Frontal cortex (tissue), 4 donors: ENCODE measurements at places on chromosomes 5 and 9. TPM values are rescaled to one million over a fixed set of nuclear protein-coding genes. Genes with fewer than 3 reads are reported as not detected.

Gene PKD2L2
- total RNA-seq: not detected

Gene NR2F1
- total RNA-seq: 53.8 TPM

Gene OTP
- not detected for total RNA-seq

Gene GRPEL2
- 64.4 TPM for total RNA-seq

Gene MOB3B
- 2.9 TPM for total RNA-seq

Gene C9orf50
- total RNA-seq: not detected

- DNase-seq: no peak
Observed at GRCh38 chr5:124905256-124906130, 159.1 kb upstream of the ZNF608 start.

GRCh38 chr5:100731768-100732167 lies 171.3 kb downstream of the ST8SIA4 start:
- no peak for DNase-seq

DNA sequence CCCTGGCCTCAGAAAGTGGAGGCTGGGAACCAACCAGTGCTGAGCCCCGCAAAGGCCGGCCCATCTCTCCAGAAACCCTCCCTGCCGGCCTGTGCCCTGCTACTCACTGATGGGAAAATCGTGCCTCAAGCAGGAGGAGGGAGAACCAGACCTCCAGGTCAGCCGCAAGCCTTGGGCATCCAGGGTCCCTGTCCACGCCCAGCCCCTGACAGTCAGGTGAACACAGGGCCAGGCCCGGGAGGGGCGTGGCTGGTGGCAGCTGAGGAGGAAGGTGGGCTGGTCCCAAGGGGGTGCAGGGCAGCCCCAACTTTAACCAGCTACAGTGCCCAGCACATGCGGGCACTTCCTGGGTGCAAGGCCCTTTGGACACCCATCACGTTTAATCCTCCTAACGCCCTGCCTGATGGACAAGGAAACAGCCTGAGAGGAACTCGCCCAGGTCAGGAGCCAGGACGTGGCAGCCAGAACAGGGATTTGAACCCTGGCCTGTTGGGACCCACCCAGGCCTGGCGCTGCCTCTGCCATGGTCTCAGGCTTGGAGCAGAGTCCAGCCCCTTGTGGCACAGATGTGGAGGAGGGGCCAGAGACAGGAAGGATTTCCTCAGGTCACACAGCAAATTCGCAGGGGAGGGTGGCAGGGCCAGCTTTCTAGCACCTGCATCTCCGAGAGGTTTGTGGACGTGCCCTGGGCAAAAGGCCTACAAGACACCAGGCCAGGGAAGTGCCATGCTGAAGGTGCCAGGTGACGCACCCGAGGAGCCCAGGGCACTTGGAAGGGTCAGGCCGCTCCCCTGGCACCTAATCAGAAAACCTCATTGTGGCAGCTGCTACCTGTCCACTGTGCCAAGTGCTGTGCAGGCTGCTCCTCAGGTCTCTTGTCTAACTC lies 4.5 kb downstream of the RALGDS start:
- DNase-seq: no peak

DNA sequence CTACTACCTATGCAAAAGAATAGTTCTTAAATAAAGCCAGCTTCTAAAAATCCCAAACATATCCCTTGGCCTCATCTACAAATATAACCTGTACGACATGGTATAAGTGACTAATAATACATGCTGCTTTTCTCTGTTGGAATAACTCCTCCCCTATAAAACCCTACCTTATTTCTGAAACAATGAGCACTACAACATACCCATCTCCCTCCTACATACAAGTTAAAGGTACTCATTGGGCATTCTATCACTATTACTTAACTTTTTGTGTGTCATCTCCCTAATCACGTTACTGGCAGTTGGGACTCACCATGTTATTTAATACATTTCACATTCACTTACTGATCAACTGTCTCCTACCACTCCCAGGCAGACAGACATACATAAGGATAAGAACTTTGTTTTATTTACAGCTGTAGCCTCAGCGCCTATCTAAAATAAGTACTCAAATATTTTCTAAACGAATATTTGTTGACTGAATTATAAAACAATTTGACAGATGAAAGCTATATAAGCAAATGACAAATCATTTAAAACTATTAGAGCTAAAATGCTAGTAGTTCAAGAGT lies 4.1 kb downstream of the CLK4 start:
- no peak for DNase-seq

DNA sequence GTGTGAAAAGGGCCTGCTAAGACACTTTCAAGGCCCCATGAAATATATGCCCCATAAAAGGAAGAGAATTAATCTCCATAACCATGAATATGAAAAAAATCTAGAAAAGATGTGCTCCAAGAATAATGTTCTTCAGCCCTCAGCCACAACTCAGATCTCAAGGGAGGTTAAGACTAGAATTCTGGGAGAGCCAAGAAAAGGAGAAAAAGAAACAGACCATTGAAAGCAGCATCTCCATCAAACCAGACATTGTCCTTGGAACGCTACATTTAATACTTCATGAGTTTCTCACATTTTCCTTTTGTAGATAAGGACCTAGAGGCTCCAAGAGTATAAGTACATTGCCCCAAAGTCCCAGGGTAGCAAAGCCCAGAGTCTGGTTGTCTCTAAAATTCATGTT lies 270.6 kb downstream of the DENND1A start:
- no peak for DNase-seq

DNA sequence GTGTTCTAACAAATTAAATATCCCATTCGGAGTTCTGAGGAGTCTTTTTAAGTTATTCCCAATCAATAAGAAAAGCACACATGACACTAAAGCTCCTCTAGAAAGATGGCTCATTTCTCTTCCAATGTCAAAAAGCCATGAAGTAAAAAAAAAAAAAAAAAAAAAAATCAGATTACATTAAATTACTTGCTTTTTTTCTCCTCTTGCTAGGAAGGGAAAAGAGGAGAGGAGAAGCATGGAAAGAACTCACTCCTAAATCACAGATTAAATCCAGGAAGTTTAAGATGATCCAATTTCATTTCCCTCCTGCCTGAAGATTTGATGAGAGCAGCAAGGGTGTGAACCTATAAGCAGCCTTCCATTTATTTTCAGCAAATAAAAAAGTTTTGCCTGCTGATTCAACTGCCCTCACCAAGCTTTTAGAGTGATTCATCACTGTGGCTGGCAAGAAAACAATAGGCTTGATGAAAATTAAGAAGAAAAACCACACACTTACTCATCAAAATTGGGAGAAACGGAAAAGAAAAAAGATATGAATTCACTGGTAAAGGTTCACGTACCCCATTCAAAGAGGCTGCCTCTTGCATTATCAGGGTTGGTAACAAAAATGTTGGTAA lies 19.7 kb downstream of the MYO10 start:
- DNase-seq: no peak

DNA sequence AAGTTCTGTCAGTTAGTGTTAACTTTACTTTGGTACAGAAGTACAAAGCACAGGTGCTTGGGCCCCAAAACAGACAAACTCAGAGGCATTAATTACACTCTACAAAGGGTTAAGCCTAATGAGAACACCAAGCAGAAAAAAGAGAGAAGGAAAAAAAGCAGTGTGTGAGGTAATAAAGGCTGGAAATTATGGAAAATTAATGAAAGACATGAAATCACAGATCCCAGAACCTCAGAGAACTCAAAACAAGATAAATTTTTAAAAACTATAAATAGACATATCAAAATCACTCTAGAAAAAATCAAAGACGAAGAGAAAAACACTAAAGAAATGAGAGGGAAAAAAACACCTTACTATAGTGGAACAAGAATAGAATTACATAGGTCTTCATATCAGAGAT lies 354.2 kb upstream of the ADAMTS16 start:
- DNase-seq: no peak

- no peak for DNase-seq
Observed at GRCh38 chr5:149860801-149861322, 83.7 kb downstream of the PDE6A start.

DNA sequence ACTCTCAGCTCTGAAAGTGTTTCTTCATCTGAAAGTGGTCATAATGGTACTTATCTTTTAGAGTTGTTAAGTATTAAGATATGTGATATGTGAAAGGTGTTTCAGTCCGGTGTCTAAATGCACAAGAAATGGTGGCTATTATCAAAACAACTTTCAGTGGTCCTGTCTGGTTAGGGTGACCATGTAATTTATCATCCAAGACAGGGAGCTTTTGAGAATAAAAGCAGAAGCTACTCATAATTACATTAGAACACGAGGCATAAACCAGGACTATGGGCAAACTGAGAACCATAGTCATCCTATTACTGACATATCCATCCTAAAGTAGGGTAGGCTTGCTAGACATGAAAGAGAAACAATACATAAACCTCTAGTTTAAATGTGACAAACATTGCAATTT lies 418.1 kb upstream of the SEMA6A start:
- DNase-seq: no peak

DNA sequence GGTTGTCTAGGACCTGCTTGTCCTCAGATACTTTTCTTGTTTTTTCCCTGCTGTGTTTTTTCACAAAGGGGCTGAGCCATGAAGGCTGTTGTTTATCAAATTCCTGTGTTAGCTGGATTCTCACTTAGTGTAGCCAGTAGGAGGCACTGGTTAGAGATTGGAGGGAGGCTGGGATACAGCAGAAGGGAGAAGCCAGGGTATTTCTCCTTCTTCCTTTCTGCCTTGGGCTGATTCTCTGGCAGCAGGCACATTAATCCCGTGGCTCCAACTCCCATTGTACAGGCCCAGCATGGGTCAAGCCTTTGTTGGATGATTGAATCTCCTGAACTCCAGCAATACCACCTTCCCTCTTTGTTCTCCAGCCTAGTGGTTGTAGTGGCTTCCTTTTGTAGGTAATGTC lies 46.4 kb upstream of the FAM170A start:
- DNase-seq: no peak
